Activated CD8-positive, alpha-beta memory T cell treated with anti-CD3 and anti-CD28 coated beads, Interleukin-2, amount 10 ng/mL, durations not matched to agents 7 days and 5 days (primary cell): ENCODE measurements at places on chromosomes 7 and 10. TPM values are rescaled to one million over a fixed set of nuclear protein-coding genes. Genes with fewer than 3 reads are reported as not detected.

DNA sequence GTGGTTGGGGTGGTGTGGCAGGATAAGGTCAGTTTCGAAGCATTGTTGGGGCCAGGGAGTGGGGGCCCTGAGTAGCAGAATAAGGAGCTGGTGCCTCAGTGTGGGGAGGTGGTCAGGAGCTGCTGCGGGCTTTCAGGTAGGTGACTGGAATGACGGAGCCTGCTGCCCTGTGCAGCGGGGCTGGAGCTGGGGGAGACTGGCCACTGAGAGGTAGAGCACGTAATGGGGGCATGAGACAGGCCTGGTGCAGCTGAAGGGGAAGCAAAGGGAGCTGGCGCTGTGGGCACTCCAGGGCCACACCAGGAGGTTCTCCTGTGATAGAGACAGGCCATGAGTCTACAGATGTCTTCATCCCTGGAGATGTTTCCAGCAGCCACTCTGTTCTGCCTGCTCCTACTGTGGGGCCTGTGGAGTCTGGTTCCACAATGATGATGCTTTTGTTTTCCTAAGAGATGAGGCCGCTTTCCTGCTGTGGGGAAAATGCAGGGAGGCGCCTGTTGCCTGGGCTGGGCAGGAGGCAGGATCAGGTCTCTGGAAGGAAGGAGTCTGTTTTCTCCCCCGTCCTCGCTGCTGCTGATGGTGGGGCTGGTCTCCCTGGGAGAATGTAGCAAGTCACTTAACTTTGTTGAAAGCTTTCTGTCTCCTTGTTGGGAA, 31.1 kb downstream of the NUB1 start:
- DNase-seq: peak; percentile 14

GRCh38 chr7:92669616-92670165, 79.5 kb upstream of the FAM133B start:
- DNase-seq: no peak

GRCh38 chr7:28180364-28181147, at the start of gene JAZF1:
Gene JAZF1 (minus strand): TSS chr7:28180795.
- DNase-seq: peak; percentile 55

- DNase-seq: no peak
Measured at GRCh38 chr10:50447691-50448090, 176.1 kb downstream of the SGMS1 start.

GRCh38 chr7:16795624-16796023, 9.2 kb downstream of the AGR2 start:
- DNase-seq: no peak

Gene CLEC5A
- not detected for total RNA-seq

GRCh38 chr7:12570168-12570533, 369 bp upstream of the SCIN start:
- DNase-seq: no peak

Gene SLC26A5
- not detected for total RNA-seq
